Panc1 (cell line): ENCODE measurements at places on chromosomes 2 and 18. TPM values are rescaled to one million over a fixed set of nuclear protein-coding genes. Genes with fewer than 3 reads are reported as not detected.

- no peak for DNase-seq
Measured at GRCh38 chr18:32139835-32140283, 48.2 kb downstream of the RNF138 start.

DNA sequence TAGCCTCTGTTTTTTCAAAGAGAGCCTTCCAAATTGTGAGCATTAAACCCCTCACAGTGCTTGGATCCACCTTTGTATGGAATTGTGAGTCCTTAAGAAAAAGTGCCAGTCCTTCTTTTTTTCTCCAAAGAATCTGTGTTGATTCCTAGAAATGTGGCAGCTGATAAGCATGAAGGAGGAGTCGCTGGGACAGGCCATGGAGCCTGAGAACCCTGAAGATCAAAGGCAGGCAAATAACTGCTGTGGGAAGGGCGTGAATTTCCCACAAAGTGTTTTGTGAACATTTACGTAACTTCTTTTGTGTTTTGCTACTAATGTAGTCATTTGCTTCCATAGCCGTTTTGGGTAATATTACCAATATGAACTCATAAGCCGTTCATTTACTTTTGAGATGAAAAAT is 27.7 kb upstream of the CHMP1B start:
- DNase-seq, result no peak

DNA sequence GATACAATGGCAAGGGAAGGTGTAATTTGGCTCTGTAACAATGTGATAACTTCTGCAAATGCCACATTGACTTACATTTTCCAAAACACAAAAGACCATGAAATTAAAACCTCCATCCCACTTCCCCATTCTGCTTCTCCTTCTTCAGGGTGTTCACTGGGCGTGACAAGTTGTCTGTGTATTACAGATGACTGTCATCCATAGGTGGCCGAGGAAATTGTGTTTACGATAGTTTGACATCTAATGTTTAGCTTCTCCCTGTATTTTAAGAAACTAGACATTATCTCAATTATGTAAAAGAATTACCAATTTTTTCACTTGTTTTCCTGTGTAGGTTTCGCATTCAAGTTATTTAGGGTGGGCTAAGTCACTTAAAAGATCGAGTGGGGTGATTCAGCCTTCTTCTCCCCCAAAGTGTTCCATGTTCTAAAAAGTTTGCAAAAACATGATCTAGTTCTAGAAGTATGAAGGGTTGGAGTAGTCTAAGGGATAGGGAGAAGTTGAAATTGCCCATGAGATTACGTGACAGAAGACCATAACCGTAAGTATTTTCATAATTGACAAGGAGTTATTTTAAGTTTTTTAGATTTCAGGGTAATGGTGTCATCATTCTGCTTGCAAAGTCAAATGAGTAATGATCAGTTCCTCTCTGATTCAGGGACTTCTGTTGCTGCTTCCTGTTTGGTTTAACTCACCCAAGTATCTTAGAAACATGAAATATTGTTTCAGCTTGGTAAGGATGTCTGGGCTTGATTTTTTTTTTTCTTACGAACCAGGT is 25.2 kb upstream of the CYTIP start:
- no peak for DNase-seq

- DNase-seq, result no peak
Measured at GRCh38 chr18:37285825-37286224, 279.8 kb downstream of the CELF4 start.

- DNase-seq, result no peak
Measured at GRCh38 chr2:96809951-96810782, 5.9 kb upstream of the CNNM3 start.

DNA sequence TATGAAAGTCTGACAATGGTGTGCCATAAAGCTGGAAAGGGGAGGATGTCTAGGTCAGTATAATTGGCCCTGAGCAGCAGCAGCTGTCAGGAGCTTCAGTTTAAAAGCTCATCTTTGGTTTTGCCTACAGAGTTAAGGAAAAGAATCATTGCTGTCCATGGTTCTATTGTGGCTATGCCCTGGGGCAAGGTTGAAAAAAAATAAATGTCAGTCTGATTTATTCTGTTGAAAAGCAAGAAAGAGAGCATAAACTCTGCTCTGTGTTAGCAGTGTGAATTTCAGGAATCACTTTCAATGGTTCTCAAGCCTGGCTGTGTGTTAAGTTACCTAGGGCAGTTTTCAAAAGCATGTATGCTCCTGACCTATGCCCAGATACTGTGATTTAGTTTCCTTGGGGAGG is 446.7 kb downstream of the SETBP1 start:
- no peak for DNase-seq

- no peak for DNase-seq
Measured at GRCh38 chr2:216548901-216549331, 50.3 kb downstream of the RPL37A start.

Gene UGT1A10
- total RNA-seq, result not detected

DNA sequence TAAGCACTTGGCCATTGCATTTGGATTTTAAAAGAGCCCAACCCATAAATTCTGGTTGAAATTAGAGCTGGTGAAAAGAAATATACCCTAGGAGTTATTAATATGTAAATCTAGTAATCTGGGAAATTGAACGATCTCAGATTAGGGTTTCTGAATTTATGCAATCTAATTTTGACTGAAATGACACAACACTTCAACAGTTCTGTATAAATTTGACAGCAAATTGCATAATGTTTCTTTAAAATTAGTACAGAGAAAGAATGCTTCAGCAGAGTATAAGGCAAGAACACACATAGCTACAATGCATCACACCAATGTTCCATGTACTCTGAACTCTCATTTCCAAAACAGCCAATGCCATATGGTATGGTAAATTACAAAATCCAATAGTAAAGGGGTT is 201.5 kb upstream of the ITGA4 start:
- no peak for DNase-seq

DNA sequence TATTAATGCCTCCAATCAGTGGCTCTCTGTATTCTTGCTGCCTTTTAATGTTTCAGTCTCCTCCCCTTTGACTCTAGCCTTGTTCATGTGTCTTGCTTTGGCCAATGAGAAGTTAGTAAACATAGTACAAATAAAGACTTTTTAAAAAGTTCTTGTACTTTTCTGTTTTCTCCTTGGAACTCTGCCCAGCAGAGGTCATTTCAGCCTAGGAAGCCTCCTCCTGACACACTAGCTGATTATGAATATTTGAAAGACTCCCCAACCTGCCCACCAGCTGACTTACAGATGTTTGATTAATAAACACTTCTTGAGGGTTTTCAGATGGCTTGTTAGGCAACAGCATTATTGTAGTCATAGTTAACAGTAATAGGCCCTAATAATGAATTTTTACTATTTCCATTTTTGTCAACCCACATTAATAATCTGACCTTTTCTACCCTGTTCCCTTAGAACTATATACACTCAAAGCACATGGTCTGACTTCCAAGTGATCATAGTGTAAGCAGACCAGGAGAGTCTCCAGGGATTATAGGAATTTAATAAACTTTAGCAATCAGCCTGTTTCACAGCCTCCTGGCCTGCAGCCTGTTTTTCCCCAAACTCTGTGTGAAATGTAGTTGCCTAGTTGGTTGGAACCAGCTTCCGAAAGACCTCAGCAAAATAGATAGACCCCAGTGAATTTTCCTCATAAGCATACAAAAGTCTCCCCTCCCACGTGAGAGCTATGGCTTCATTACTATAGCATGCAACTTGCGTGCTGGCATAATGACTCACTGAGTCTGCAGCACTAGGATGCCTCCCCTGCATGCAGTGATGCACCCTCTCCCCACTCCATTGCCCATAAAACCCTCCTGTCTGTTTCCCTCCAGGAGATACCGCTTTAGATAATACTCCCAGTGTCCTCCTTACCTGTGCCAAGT is 670.7 kb upstream of the ZNF804A start:
- DNase-seq, result no peak

Gene KLHL41
- 0.72 TPM for total RNA-seq

DNA sequence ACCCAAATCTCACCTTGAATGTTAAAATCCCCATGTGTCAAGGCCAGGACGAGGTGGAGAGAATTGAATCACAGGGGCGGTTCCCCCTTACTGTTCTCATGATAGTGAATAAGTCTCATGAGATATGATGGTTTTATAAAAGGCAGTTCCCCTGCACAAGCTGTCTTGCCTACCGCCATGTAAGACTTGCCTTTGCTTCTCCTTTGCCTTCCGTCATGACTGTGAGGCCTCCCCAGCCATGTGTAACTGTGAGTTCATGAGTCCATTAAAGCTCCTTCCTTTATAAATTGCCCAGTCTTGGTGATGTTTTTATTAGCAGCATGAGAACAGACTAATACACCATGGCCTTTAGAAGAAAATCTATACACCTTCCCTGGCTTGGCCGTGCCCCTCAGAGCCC is 7.4 kb upstream of the MBP start:
- no peak for DNase-seq

DNA sequence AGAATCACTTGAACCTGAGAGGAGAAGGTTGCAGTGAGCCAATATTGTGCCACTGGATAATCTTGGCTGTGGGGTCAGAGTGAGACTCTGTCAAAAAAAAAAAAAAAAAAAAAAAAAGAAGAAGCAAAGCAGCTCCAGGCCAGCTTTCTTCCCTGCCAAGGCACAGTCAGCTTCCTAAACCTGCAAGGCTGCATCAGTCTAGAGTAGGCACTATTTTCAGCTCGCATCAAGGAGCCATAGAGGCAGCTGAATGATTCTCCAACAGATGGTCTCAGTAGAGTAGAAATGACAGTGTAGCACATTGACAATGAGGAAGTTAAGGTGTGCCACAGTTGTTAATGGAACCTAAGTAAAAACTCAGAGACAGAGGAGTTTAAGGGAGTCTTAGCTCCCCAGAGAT is 35.6 kb downstream of the BMP10 start:
- DNase-seq, result no peak

Gene YPEL5
- 66.4 TPM for total RNA-seq

DNA sequence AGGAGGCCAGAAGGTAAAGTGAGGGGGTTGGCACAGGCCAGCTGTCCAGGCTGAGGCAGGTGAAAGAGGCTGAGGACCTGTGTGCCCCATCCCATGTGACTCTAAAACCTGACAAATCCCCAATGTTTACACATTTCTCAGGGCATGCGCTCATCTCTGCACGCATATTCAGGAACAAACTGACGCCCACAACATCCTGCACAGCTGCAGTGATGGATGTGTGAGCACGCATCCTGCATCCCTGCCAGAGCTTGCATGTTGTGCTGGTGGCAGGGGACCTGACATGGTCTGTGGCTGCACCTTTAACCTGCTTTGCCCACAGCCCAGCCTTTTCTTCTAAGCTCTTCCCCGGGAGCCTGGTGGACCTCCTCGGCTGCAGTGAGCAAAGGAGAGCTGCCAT is 83.1 kb downstream of the FBXO15 start:
- DNase-seq, result no peak

Gene NCKAP5
- total RNA-seq, result 0.10 TPM

GRCh38 chr2:37854676-37855282 is 70.3 kb upstream of the RMDN2 start:
- DNase-seq, result no peak

Gene ACTR2
- 347 TPM for total RNA-seq

DNA sequence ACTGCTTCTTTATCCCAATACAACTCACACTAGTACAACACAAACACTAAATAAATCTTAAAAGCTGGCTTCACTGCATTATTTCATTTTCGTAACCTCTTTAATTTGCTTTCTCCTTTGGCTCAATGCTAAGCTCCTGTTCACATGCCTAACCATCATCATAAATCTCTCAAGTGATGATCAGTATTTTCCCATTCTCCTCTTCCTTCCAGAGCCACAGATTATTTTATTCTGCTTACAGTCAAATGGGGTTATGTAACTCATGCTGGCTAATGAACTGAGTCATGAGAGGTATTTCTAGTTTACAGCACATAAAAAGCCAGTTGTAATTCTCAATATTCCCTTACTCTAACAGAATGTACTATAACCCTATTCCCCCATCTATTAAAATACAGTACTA is 350.4 kb upstream of the ZC3H15 start:
- DNase-seq, result no peak

DNA sequence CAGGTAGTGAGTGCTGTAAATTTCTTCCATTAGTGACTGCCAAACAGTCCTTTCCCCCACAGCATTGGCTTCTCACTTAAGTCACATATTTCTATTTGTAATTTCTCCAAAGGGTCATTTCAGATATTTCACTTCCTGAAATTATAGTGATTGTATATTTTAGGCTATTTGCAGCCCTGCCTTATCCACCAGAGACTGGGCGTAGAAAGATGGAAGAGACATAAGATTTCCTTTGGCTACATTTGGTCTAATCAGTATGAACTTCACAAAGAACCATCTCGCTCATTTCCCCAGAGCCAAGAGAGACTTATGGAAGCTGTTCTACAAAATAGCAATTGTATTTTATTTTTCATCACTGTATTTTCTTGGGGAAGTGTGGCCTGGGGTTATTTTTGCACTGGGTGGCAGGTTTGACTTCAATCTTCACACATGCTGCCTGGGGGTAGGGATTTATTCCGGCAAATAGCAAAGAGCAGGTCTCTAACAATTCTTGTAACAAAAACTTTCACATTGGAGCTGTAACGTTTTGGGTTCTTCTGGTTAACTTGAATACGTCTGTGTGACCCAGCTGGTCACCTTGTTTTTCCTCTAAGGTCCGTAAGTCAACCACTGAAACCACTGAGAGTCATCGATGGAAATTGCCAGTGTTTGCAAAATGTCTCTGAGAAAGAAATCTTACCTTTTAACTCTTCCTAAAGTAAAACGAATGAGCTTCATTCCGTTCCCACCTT is 170.6 kb upstream of the SERPINE2 start:
- no peak for DNase-seq

DNA sequence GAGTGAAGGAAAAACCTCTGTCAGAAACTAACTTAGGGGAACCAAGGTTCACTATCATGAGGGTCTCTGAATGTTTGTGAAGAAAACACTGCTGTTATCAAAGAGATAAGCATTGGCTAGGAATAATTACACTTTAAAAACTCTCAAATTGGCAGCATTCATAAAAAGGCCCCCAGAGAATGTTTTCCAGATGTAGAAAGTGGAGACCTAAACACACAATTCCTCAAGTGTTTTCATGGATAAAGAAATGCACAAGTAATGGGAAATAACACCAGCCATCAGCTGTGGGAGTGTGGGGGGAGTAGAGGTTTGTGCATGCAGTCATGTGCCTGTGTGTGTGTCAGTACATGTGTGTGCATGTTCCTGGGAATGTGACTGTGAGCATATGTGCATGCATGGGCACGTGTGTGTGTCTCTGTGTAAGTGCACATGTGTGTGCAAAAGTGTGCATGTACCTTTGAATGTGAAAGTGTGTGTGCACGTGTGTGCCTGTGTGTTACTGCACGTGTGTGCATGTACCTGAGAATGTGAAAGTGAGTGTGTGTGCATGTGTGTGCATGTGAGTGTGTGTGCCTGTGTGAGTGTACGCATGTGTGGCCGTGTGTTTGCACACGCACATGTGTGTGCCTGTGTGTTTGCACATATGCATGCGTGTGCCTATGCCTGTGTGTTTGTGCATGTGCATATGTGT is 854.3 kb upstream of the SALL3 start:
- no peak for DNase-seq

Gene MRPL30
- total RNA-seq, result 25.6 TPM

Gene BOLL
- not detected for total RNA-seq

GRCh38 chr2:88220718-88221117 is 50.6 kb downstream of the THNSL2 start:
- no peak for DNase-seq

- no peak for DNase-seq
Measured at GRCh38 chr2:20671736-20672080, 4.8 kb downstream of the GDF7 start.
